Hematopoietic multipotent progenitor cell treated with erythropoietin and hydrocortisone succinate and interleukin-3 and kit ligand, for 17 days (in vitro differentiated cells): ENCODE measurements at places on chromosomes 11 and 22.

DNA sequence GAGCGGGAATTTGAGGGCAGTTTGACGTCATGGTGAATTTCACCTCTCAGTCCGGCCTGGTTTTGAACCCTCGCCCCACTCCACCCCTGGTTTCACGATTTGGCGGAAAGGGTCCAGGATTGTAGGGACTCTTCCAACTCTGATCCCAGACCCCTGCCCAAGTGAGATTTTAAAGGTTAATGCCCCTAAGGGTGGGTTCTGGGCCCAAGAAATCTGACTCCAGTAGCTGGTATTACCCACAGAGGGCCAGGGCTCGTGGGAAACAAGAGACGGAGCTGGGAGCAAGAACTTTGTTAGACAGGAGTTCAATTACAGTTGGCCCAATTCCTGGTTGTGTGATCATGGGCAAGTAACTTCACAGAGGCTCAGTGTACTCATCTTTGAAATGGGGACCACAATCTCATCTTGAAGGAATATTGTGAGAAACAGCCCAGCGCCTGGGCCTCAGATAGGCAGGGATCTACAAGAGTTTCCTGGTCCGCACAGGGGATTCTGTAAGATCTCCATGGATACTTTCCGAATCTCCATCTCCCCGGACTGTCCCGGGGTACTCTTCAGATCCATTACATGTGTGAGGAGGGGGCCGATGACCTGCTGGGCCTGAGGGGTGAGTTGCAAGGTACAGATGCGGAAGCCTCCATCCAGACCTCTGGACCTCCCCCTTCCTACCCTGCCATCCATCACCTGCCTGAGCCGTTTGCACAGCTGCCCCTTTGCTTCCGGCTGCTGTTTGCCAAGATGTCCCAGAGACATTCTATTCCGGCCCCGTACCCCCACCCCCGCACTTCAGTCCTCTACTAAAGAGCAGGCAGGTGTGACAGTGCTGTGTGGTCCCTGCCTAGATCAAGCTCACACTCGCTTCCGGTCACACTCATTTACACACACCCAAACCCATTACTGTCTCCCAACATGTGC, 687 bp upstream of the CALCA start:
- DNase-seq: no peak

- no peak for DNase-seq
Observed at GRCh38 chr22:19779685-19780268, 19.2 kb downstream of the TBX1 start.

GRCh38 chr11:134532131-134532920, 120.3 kb upstream of the B3GAT1 start:
- no peak for DNase-seq

- DNase-seq: peak; percentile 46
Observed at GRCh38 chr11:266676-267439, 11.3 kb upstream of the NLRP6 start.

- no peak for DNase-seq
Observed at GRCh38 chr11:12784987-12785386, 110.8 kb downstream of the TEAD1 start.

DNA sequence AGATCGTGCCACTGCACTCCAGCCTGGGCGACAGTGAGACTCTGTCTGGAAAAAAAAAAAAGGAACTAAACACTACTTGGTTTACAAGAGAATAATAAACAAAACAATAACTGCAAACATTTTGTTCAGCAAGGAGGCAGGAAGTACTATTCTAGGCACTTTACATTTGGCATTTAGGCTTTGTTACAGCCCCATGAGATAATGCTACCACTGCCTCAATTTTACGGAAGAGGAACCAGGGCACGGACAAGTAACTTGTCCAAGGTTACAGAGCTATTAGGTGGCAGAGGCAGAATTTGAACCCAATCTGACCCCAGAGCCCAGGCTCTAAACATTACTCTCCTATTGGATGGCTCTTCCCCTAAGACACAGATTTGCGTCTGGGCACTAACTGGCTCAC, 108.7 kb upstream of the AKIP1 start:
- no peak for DNase-seq

DNA sequence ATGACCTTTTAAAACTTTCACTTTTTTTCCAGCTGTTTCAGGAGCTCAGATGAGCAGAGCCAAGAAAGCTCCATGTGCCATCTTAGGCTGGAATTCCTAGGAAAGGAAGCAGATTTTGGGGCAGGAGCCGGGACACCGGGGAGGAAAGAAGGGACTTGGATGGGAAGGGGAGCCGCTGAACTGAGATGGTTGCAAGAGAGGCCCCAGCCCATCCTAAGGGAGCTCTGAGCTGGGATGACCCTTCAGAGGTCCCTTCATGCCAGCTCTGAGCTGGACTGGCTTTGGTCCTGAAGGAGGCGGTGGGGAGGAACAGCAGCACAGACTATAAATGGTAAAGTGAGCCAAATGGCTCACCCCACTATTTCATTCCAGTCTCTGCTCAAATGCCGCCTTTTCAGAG, 55.2 kb upstream of the SLC22A12 start:
- no peak for DNase-seq

- DNase-seq: no peak
Observed at GRCh38 chr22:48840112-48840949, 987.3 kb downstream of the BRD1 start.

DNA sequence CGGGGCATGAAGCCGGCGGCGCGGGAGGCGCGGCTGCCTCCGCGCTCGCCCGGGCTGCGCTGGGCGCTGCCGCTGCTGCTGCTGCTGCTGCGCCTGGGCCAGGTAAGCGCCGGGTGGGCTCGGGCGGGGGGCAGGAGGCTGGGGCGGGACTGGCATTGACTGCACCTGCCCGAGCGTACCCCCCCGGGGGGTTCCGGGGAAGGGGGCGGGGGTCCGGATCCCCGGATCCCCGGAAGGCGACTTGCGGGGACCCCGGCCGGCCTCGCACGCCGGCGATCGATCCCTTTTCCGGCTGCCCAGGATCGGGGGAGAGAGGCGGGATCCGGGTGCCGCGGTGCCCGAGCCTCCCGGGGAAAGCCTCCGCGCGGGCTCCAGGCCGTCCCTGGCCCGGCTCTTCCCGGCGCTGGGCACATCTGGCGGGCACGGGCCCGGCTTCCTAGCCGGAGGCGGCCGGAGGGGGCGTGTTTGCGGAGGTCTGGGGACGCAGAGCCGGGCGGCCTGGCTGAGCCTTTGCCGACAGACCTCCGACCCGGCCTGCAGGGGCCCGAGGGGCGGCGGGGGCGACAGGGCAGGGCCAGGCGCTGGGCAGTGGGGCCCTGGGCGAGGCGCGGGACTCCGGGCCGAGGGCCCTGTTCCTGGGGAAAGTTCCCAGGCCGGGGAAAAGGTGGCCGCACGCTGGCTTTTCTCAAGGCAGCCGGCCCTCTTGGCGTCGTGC, 705 bp downstream of the PTPRJ start:
- no peak for DNase-seq

GRCh38 chr22:20520093-20520511, 12.7 kb downstream of the MED15 start:
- no peak for DNase-seq

DNA sequence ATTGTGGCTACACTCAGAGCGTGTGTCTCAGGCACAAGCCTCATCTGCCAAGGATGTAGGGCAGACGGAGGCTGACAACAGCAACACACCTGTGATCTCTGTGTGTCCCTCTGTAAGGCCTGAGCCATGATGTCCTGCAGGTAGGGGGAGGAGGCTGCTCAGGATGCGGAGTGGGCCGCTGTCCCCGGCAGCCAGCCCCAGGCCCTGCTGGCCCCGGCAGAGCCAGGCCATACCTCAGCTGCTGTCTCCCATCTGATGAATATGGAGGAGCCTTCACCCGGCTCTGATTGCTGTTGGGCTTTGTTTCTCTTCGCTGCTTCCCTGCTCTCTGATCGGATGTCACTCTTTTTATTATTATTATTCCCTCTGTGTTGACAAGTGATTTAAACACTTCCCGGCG, 83.6 kb upstream of the NCAM1 start:
- DNase-seq: no peak

DNA sequence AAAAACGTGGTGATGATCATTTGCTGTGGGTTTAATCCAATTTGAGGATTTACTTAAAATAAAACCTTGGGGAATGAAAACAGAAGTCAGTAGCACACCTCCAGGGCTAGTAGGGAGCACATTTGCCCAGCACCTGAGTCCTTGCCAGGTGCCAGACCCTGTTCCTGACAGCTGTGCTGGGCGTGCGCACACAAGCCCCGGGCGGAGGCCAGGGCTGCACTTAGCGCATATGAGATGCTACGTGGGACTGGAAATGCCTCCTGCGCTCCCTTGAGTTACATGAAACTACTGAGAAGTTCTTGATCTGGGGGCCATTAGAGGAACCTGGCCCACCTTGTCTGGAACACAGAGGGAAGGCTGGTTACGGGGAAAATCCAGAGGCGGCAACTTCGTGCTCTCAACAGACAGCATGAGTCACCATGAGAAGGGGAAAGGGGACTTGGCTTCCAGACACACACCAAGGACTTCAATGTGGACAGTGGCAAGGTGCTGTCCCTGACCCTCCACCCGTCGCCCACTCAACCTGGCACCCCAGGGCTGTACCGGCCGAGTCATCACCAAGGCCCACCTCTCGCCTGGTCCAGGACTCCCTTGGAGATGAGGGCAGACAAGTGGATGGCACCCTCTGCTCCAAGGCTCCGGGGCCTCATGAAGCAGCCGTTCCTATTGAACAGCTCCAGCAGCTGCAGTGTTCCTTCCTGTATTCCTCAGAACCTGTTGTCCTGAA, 1468.6 kb downstream of the BRD1 start:
- DNase-seq: no peak

- no peak for DNase-seq
Observed at GRCh38 chr22:37533995-37534394, 14.8 kb upstream of the CARD10 start.

GRCh38 chr11:73337846-73338245, 29.8 kb downstream of the ARHGEF17 start:
- DNase-seq: no peak

DNA sequence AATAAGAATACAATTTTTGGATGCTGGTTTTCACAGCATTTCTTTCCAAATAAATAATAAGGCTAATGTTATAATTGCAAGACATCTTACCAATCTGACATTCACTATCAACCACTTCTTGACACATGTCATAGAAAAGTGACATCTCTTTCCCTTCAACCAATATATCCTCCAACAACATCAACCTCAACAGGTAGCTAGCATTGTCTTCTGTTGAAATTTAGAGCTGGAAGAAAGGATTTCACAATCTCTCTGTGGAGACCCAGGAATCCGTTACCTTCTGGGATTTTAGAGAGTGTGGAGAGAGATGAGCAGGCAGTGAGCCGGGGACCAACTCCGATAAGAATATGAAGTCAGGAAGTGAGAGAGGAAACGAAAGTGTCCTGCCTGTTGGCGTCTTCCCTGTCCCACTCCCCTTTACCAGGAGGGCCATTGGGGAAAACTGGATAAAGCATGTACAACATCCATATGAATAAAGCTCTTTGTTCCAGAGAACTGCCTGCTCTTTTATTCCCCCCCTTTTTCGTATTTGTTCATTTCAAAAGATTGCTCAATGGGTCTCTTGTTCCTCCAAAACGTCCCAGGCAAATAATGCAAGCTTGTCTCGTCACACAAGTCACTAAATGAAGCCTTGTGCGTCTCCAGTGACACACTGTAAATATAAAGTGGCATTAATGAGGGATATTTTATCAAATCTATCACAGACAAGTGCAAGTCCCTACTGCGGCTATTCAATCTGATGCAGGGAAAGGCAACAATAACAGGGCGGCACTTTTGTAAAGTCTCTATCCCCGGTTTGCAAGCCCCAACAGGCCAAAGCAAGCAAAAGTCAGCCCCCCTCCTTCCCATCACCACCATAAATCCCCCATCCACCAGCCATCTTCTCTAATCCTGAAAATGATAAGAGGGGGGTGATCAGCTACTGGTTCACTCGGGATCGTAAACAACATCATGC, 3.4 kb downstream of the CADM1 start:
- DNase-seq: no peak

- DNase-seq: no peak
Observed at GRCh38 chr11:13249992-13250391, 27.6 kb upstream of the BMAL1 start.

DNA sequence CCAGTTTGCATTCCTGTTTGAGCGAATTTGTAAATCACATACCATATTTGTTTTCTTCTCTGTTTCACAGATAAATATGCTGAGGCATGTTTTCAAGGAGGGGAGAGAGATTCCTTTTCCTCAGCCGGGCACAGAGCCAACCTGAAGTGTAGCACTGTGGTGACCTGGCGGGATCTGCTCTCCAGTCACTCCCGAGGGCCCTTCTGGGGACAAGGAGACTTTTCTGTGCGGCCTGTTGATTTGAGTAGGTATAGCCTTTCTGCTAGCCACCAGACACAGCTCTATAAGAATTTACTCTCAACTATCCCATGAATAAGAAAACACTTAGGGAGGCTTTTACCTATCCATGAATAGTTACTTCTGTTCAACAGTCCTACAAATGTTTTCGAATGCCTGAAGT, 63.5 kb upstream of the FDX1 start:
- DNase-seq: no peak

- DNase-seq: no peak
Observed at GRCh38 chr11:46736615-46737014, 17.6 kb downstream of the F2 start.

GRCh38 chr11:47854667-47855066, 6.5 kb upstream of the NUP160 start:
- DNase-seq: no peak

- DNase-seq: no peak
Observed at GRCh38 chr11:128467041-128467440, 120.3 kb downstream of the ETS1 start.

DNA sequence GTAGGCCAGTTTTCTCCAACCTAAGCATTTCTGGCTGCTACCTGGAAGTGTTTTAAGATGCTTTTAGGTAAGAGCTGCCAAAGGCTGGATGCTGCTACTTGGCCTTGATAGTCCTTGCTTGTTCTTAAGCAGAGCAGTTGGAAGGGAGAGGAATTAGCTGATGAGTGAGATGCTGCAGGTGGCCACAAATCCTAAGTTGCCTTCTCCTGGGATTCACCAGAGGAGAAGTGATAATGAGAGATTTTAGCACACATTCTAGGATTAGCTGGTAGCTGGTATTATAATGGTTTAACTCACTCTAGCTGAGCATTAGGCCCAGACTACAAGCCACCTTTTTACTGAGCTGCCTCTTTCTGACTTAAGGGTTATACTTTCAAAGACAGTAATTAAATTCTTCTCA, 442.9 kb upstream of the RAG2 start:
- DNase-seq: no peak

DNA sequence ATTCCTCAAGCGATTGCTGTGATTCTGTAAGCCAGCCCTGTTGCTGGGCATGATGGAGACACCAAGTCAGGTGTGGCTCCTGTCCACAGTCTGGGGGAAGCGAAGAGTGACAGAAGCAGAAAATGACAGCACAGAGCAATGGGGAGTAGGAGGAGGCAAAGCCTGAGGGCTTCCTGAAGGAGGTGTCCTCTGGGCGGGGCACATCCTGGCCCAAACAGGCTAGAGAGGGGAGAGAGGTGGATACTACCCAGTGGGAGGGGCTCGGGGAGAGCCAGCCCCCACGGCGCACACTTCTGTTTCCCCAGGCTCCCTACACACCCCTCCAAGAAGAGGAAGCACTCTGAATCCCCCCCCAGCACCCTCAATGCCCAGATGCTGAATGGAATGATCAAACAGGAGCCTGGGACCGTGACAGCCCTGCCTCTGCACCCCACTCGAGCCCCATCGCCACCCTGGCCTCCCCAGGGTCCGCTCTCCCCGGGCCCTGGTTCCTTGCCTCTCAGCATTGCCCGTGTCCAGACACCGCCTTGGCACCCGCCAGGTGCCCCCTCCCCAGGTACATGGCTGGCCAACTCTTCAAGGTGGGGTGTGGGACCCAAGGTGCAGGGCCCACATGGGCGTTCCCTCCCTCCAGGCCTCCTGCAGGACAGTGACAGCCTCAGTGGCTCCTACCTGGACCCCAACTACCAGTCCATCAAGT, 18.9 kb downstream of the MYRF start:
- no peak for DNase-seq

- DNase-seq: no peak
Observed at GRCh38 chr22:24106385-24107381, 74.6 kb upstream of the SUSD2 start.
